NCI-H1105 treated with DMSO at 0.1 percent for 48 hours (cell line): ENCODE measurements at places on chromosomes 16 and 17.

DNA sequence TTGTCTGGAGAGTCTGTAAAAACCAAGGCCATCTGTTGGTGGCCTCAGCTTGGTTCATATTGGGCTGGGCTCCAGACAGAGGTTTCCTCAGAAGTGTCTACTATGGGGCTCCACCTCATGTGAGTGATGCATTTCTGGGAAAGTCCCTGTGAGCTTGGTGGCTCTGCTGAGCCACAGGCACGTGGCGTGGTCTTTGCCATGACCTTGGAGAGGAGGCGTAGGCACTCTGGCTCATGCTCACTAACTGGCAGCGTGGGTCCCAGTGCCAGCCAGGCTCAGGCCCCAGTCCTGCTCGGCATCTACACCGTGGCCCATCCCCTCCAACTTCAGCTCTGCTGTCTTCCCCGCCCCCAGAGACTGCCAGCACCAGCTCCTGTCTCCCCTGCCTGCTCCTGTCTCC lies 10.7 kb upstream of the SMTNL2 start:
- no peak for DNase-seq

DNA sequence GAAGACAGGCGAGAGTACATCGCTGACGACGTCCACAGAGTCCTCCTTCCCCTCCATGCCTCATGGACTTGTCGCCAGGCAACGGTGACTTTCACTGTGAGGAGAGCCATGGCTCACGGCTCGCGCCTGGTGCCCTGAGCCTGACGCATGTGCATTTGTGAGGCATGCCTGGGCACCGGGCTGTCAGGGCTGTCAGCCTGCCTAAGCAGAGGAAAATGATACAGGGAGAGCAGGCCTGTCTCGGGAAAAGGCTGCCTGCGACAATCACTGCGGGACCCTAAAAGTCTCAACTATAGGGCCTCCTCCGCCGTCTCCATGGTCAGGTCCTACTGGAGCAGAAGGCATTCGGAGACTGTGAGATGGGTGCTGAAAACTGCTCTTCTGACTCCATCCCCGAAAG lies 135.5 kb upstream of the WSB1 start:
- DNase-seq = no peak

GRCh38 chr16:78072275-78072674 lies 27.2 kb upstream of the WWOX start:
- no peak for DNase-seq

GRCh38 chr16:2596747-2597559 lies 59.1 kb downstream of the PDPK1 start:
- no peak for DNase-seq

GRCh38 chr16:79792664-79793351 lies 192.3 kb upstream of the MAF start:
- no peak for DNase-seq

DNA sequence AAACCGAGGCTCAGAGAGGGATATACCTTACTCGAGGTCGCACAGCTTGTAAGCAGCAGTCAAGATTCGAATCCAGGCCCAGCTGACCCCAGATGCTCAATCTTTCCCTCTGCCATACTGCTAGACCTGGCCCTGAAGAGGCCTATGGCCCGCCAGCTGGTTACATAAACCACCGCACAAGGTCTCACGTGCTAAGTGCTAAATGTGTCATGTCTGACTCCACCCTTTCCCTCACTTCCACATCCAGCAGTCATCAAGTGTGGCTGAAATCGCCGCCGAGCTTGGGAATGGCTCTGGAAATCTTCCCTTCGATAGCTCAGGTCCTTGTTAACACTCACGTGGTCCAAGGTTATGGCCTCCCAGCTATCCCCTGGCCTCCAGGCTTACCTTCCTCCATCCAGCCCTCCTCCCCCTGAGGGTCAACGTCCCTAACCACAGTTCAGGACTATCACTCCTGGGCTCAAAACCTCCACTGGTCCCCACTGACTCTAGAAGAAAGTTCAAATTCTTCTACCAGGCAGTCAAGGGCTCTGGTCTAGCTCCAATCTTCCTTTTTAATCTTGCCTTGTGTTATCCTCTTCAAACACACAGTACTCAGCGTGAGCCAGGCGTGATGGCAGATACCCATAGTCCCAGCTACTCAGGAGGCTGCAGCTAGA lies 3.5 kb downstream of the ZBTB4 start:
- no peak for DNase-seq

DNA sequence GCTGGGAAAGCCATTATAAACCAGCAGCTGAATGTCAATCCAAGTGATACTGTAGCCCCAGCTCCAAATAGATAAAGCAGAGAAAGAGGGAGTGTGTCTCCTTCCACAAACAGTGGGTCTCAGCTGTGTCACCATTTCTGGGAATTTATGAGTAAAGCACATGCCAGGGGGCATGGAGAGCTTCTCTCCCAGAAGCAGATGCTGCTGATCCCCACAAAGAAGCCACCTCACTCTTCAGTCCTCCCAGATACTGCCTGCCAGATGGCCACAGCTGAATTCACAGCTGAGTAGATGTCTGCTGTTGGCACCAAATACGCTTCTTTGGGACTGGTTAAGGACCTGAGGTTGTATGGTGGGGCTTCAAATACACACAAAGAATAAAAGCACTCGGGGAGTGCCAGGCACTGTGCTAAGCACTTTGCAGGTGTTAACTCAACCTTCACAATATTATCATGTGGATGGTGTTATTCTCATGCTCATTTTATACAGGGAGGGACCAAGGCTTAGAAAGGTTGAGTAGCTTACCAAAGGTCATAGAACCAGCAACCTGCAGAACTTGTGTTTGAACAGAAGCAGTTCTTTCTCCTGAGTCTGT lies 298.3 kb downstream of the CDH11 start:
- DNase-seq = no peak

DNA sequence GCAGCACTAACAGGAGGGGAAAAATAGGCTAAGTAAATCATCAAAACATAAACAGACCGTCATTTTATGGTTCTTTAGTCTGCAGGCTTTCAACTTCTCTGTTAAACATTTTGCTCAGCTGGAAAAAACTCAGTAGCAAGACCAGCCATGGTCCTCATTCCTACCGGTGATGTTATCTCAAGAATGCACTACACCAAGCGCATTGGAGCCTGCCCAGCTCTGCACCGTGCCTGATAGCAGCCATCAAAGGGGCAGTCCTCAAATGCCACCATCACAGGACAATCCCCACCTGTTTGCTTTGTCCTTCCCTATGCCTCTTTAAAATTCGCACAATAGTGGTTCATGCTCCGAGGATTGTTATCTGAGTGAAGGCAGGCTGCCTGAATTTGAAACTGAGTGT lies 181.5 kb upstream of the MON1B start:
- DNase-seq = no peak

GRCh38 chr17:72900654-72900971 lies 191.9 kb downstream of the SLC39A11 start:
- peak; percentile 57 for DNase-seq

DNA sequence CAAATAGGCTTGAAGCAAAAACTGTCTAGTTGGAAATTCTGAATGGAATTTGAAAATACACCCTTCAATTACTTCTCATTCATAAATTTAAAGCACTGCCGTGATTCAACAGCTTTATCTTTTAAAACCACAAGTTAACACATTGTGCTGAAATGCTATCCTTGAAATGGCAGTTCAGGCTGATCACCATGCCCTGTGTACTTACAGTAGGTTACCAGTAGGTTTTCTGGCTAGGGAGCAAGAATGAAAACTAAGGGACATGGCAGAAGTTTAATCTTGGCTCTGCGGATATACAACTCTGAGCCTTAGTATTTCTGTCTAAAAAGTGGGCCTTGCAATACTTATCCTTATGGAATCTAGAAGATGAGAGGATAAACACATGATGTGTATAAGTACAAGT lies 28.0 kb downstream of the NXPH3 start:
- no peak for DNase-seq

DNA sequence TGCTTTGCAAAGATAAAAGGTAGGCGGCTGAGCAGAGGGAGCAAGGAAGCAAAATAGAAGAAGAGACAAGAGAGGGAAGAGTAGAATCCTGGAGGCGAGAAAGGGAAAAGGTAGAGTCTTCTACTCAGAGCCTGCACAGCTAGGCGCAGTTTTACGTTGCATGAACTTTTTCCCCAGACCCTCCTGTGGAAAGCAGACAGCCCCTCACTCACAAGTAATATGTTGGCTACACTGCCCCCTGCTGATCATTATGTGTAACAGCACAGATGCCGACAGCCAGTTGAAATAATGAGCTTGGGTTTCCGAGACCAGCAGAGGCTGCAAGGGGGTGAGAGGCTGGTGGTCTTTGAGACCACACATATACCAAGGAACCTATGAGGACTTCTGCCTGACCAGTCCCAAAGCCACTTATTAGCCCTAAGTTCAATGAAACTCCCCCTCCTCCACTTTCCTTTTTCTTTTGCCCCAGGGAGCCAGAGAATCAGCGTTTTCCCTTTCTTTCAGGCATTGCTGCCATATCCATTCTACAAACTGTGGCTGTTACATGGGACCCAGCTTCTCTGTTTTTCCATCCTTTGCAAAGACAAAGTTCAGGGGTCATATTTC lies 22.5 kb upstream of the CMTR2 start:
- DNase-seq = peak; percentile 32

- DNase-seq = no peak
These were observed 431.8 kb downstream of the PMP22 start for GRCh38 chr17:14833201-14833785.

DNA sequence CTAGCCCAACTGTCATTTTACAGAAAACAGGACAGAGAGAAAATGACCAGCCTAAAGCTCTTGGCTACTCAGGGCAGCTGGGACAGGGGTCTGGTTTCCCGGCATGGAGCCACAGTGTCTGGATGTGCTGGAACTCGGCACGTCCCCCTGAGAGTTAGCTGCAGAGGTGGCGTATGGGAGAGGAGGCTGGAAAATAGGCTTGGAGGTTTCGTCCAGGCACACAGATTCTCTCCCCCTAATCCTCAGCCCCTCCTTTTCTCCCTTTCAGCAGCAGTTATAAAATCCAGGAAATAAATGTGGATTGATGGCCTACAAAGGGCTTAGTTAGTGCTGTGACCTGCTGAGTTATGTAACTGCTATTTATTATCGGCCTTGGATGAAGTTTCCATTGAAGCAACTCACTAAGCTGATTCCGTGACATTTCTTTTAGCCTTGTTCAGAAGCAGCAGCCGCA lies 89.5 kb upstream of the TOB1 start:
- no peak for DNase-seq

- DNase-seq = no peak
These were observed 7.5 kb downstream of the ZNF213 start for GRCh38 chr16:3142327-3142726.

GRCh38 chr16:59604354-59604753 lies 870.2 kb upstream of the GOT2 start:
- no peak for DNase-seq

DNA sequence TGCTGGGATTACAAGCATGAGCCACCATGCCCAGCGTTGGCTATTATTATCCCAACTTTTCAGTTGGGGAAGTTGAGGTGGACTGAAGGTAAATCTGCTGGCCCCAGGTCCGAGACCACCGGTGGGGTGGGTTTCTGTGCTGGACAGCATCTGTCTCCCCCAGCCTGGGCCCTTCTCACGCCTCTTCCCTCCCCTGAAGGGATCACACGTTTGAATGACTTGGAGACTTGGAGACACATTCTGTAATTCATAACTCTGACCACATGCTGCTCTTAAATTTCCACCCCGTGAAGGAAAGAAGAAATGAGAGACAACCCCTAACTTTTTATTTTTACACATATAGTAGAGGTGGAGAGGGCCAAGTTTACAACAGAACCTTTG lies 109.8 kb downstream of the MSI2 start:
- no peak for DNase-seq

GRCh38 chr16:2490190-2491105 lies 15.5 kb downstream of the TBC1D24 start:
- no peak for DNase-seq

- no peak for DNase-seq
These were observed 2.1 kb upstream of the JPH3 start for GRCh38 chr16:87600246-87600645.

DNA sequence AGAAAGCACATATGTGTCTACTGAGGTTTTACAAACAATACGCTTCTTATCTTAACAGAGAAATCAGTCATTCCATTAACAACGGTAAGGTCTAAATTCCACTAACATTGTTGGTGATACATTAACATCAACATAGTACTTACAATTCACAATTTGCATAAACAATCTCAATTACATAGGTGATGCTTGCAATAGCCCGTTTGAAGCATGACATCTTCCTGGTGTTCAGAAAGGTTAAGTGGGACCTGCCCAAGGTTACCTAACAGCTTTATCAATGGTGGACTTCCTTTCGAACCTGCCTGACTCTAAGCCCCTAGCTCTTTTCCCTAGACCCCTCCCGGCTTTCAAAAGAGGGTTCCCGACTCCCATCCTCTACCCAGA lies 699 bp downstream of the FAM222B start:
- no peak for DNase-seq

DNA sequence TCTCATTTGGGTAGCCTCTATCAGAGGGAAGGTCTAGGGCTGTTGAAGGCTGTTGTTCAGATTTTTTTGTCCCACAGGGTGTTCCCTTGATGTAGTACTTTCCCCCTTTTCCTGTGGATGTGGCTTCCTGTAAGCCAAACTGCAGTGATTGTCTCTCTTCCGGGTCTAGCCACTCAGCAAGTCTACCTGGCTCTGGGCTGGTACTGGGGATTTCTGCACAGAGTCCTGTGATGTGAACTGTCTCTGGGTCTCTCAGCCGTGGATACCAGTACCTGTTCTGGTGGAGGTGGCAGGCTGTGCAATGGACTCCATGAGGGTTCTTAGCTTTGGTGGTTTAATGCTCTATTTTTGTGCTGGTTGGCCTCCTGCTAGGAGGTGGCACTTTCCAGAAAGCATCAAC lies 23.3 kb upstream of the CCR7 start:
- no peak for DNase-seq

- no peak for DNase-seq
These were observed 18.0 kb upstream of the TRIM37 start for GRCh38 chr17:59124665-59125064.

DNA sequence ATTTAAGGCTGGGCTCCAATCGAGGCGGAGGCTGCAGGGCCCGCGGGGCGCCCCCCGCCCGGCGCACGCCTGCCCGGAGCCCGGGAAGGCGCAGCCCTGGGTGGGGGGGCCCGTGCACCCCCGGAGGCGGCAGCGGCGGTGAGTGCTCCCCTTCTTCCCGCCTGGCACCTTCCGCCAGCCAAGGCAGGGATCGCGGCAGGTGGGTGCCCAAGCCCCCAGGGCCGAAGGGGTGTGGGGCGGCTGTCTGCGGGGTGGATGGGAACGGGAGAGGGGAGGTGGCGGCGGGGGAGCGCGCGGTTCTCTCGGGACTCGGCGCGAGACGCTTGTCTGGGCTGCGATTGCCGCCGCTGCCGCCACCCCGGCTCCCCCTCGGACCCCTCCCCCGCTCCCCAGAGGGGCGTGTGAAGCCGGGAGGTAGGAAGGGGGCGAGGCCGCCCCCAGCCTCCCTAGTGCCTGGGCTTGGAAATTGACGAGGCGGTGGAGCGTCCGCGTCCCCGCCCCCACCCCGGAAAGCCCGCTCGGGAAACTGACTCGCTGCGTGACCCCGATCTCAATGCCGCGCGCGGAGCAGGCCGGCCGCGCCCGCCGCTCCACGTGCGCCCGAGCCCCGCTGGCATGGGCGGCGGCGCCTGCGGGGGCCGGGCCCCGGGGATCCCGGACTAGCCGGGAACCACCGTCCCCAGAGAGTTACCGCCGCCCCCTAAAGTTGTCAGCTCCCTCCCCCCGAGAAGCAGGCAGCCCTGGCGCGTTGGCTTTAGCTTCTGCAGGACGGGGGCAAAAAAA lies 231.5 kb downstream of the MRTFB start:
- peak; percentile 4 for DNase-seq

- no peak for DNase-seq
These were observed 3.6 kb downstream of the ZNF267 start for GRCh38 chr16:31876951-31877828.

GRCh38 chr17:57944908-57945307 lies 10.3 kb downstream of the CUEDC1 start:
- no peak for DNase-seq

GRCh38 chr17:71726341-71726740 lies 394.5 kb upstream of the SOX9 start:
- peak; percentile 46 for DNase-seq
